Right cardiac atrium (tissue), 5 donors: ENCODE measurements at places on chromosomes 3 and 15. TPM values are rescaled to one million over a fixed set of nuclear protein-coding genes. Genes with fewer than 3 reads are reported as not detected.
A peak's percentile ranks its signal among the peaks of the same experiment; 100 is the strongest.

GRCh38 chr3:118863731-118864322 is 170.8 kb downstream of the IGSF11 start:
- DNase-seq = no peak

ARGFX gene
- not detected for total RNA-seq

MAPKAPK3 gene
- 167 TPM for total RNA-seq

EPHA3 gene
- total RNA-seq = 6.5 TPM

PLA2G4B gene
- total RNA-seq = 5.7 TPM

DNA sequence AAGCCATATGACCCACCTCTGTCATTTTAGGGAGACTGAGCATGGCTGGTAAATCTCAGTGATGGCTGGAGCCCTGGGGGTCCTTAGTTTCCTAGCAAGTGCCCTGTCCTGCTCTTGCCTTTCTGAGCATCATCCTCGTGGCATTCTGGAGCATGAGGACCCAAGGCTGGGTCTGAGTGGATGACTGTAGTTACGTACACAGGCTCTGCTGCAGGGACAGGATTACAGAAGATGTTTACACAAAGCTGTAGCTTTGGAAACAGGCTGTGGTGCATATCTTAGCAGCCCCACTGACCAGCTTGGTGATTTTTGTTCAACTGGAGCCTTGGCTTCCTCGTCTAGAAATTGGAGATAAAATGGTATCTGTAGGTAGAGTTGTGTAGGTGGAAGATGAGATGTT is 272.9 kb upstream of the CTDSPL start:
- DNase-seq = no peak

DNA sequence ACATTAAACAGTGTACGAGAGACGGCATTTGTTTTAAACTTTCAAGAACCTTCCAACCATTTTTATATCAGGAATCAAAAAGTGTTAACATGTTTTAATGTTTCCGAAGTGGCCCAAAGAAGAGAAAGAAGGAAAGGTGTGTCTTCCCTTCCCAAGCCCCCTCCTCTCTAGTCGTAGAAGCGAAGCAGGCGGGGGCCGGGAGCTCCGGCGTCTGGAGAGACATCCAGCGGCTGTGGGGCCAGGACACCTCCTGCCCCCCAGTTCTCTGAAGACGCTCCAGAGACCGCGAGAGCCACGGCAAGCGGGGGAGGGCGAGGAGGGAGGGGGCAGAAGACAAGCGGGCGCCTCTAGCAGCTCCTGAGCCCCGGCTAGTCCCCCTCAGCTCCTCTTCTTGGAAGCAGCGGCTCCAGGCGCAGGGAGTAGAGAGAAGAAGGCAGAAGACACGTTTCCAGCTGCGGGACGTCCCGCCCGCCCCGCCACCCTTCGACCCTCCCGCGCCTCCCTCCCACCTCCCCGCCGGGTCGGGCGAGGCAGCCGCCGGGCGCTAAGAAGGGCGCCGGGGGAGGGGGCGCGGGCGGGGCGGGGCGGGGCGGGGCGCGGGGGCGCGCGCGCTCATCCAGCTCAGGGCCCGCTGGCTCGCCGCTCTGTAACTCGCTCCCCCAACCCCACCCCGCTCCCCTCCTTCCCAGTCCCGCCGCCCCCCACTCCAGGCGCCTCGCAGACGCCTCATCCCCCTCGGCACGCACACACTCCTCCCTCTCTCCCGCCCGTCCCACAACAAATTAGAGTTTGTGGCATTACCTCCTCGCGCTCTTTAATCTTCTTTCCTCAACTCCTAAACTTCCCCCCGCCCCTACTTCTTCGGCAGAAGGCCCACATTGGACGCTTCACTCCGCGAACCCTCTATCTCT is at the start of gene ZBTB20:
ZBTB20 (minus strand) TSS at position 871 of the 911 bp plus-strand sequence.
- DNase-seq = peak; percentile 72

CHRNA7 gene
- 1.5 TPM for total RNA-seq

SPG11 gene
- 45.7 TPM for total RNA-seq

DNA sequence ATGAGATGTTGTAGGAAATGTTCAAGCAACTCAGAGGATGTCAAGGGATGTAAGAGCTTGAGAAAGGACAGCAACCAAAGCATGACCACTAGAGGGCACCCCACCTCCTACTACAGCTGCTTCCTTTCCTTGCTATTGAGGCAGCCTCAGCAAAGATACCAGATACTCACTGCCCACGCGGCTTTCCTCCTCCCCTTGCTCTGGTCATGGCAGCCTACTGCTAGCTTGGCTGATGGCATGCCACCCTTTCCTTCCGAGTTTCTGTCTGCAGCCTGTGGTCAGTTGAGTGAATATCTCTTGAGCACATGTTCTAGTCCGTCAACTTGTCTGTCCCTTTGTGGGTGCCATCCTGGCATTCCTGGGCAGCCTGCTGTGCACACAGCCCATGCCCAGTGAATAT is 4.4 kb upstream of the CXCR6 start:
- peak; percentile 84 for DNase-seq

SOX2 gene
- total RNA-seq = 0.17 TPM

PAK6 gene
- 17.2 TPM for total RNA-seq

GRCh38 chr3:96915445-96915844 is 101.1 kb downstream of the EPHA6 start:
- DNase-seq = no peak

DNA sequence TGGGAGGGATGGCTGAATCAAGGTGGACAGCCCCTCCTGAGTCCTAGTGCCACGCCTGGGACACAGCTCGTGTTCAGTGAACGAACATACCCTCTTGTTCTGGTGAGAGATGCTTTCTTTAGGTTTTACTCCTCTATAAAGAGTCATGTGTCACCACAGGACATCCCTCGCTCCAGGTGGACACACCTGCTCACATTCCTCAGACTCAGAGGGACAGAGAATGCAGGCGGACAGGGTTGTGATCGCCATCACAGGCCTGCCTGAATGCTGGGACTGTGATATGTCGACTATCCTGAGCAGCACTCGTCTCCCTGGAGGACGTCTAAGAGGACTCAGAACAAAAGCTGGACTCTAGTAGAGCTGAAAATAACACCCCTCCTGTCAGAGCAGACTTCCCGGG is 96.4 kb upstream of the SNRPA1 start:
- DNase-seq = no peak

RHCG gene
- not detected for total RNA-seq

DNA sequence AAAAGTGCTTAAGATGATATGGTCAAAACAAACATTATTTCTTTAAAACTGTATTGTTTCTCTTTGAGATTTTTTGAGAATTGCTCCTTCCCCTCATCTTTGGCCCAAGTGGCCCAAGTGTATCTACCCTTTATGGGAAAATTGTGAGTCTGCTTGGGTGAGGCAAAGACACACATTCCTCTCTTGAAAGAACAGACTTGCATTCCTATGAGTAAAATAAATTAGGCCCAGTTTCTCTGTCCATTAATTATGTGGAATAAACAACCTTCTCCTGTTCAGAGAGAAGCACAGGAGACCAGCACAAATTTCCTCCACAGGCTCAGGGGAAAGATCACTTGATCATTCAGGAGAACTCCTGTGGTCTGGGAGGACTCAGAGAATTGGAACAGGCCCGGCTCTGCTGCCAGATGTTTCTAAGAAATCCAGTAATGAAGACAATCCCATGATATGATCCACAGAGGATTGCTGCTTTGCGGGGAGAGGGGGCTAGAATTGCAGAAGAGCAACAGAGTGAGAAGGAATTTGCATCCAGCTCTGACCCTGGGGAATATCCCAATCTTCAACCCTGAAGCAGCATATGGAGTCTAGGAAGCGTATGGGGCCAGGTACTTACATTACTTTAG is 53.8 kb upstream of the BOC start:
- DNase-seq = no peak

FAM3D gene
- total RNA-seq = 0.31 TPM

IL12A gene
- total RNA-seq = 0.24 TPM

- DNase-seq = no peak
These were observed 827 bp downstream of the PLCB2 start for GRCh38 chr15:40306908-40307307.

DNA sequence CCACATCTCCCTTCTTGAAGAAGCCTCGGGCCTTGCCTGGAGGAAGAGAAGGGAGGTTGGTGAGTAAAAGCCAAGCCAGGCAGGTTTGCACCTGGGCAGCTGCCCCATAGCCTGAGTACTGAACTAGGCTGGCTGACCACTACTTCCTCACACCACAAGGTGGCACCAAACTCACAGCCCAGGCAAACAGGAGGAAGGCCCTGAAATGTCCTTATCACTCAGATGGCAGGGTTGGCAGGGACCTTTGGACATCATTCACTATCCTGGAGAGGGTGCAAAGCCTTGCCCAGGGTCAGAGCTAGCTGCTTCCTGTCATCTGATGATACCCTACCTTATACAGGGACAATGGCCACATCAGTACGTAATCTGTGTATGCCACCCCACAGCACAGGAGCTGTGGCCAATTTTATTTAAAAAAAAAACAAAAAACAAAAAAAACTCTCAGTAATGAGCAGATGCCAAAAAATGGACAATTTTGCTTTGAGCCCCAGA is 2.2 kb upstream of the GRAMD2A start:
- DNase-seq = peak; percentile 81

DNA sequence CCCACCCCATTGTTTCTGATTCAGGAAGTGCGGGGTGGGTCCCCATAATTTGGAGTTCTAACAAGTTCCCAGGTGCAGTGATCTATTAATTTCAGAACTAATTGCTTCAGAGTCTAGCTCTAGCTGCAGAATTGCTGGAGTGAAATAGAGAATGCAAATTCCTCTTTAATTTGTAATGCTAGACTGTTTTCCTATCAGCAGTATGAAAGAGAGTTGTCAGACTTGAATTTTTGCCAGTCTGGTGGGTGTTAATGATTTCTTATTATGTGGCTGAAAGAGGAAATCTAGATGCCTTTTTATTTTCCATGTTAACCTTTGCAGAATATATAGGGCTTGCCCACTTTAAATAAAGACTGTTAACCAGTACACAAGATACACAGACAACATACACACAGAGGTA is 23.7 kb downstream of the APH1B start:
- no peak for DNase-seq

FRG2C gene
- total RNA-seq = not detected

DNA sequence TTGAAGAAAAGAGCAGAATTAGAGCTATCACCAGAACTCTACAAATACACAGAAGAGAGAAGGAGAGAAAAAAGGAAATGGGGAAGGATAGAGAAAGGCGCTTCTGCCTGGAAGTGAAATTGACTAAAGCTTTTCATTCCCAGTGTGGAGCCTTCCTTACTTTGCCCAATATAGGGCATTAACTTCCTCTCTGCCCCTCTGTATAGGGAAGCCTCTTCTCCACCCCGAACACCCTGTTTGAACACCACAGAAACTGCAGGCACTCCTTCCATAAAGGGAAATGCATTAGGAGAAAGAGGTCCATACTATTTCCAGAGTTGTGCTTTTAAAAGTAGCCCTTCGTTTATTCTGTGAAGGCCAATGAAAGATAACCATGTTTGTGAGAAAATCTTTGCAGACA is 248.5 kb downstream of the RAP2B start:
- DNase-seq = no peak
